CD4-positive, alpha-beta T cell treated with Interleukin-10 for 1 hour (primary cell): ENCODE measurements at places on chromosomes 5 and 9.

- no peak for DNase-seq
Measured at GRCh38 chr5:64569858-64570257, 64.0 kb downstream of the RGS7BP start.

DNA sequence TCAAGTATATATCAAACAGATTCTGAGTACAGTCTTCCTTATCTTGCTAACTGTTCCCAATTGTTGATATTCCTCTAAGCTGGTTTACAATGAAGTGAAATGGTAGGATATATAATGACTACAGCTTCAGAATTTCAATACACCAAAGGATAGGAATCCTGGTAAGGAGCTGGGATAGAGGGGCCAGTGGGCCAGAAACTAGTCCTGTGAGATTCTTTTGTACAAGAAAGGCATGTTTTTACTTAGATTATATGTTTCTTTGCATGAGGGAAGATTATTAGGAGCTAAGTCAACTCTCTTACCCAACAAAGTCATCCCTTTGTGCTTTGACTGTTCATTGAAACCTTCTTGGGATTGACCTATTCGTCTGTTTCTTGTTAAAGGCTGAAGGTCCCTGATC lies 435.7 kb downstream of the PLK2 start:
- no peak for DNase-seq

GRCh38 chr9:123239726-123240125 lies 28.7 kb downstream of the STRBP start:
- DNase-seq, result no peak

GRCh38 chr9:135610290-135611141 lies 28.8 kb downstream of the GLT6D1 start:
- no peak for DNase-seq

GRCh38 chr5:110063640-110064602 lies 374.2 kb downstream of the MAN2A1 start:
- no peak for DNase-seq

GRCh38 chr5:115816226-115817081 lies at the start of gene CDO1:
TSS of gene CDO1 (minus strand) at chr5:115816659. CDS start at chr5:115816397, 262 bp downstream.
- no peak for DNase-seq
